ENCODE measurements at places on chromosomes 1 and 21.

DNA sequence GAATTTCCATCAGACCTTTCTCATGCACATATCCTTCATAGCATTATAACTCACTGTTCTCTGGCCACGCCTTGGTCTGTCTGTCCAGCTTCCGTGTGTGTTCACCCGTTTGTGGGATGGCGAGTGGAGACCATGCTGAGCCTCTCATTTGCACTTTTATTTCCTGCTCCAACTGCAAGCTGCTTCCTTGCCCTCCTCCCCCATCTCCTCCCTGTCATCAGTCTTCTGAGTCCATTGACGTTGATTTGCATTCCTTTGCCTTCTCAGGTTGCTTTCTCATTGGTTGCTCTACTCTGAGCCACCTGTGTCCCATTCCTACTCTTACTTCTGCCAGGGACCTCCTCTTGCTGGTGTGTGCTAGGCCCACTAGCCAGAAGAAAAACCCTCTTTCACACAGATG, 146.4 kb downstream of the NOS1AP start:
- no peak for DNase-seq

DNA sequence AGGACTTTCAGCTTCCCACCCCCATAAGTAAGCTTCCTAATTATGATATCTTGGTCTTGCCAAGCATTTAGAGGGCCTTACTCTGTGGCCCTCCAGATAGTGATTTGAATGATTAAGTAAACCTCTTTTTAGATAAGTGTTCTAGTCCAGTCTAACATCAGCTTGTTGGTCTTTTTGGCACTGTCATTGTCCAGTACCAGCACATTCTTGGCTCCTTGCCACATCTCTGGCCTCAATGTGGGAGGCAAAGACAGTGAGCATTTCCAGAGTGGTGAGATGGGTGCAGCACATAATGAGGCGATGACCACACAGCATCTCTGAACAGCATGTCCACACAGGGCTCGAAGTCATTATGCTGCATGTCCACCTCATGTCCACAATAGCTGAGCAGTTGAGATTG, 6.1 kb downstream of the CAPZA1 start:
- DNase-seq: no peak

DNA sequence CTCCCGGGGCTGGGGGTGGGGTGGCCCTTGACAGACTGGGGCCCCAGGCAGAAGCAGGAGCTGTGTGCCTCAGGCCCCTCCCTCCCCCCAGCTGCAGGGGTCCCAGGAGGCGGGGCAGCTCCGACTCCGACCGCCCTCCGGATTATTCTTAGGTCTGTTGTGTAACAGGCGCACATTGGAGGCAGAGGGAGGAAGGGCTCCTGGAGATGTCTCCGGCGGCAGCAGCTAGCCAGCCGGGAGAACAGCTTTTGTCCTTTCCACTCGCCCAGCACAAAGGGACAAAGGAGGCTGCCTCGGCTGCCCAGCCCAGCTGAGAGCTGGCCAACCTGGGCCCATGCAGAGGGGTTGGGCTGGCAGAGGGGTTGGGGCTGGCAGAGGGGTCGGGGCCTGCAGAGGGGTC, 29.7 kb upstream of the PLCH2 start:
- DNase-seq: no peak

DNA sequence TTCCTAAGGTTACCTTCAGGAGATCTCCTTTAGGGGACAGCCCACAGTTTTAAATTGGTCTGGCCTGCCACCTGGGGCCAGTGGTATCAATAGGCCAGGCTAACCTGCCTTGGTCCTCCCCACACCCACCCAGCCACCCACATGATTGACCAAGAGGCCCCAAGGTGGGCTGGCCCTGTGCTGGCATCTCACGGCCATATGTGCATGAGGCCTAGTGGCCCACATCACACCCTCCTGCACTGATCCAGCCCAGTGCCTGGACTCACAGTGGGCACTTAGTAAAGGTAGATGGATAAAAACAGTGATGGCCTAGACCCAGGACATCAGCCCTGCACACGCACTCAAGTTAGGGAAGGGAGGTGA, 82.0 kb downstream of the DMRTB1 start:
- DNase-seq: no peak

DNA sequence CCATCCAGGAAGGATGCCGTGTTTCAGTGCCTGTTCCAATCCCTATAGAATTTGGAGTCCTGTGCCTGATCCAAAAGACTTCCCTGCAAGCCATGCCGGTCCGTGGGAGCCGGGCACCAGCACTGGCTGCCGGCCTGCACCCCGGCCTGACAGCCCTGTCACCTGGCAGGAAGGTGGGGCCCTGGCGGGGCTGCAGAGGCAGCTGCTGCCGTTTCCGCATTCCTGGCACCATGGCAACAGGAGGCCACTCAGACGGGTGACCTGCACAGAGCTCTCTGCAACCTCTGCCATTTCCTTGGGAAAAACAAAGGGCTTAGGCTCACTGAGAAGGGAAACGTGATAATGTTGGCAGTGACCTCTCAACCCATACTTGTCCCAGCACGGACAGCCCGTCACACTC, 63.2 kb upstream of the TMEM51 start:
- no peak for DNase-seq

DNA sequence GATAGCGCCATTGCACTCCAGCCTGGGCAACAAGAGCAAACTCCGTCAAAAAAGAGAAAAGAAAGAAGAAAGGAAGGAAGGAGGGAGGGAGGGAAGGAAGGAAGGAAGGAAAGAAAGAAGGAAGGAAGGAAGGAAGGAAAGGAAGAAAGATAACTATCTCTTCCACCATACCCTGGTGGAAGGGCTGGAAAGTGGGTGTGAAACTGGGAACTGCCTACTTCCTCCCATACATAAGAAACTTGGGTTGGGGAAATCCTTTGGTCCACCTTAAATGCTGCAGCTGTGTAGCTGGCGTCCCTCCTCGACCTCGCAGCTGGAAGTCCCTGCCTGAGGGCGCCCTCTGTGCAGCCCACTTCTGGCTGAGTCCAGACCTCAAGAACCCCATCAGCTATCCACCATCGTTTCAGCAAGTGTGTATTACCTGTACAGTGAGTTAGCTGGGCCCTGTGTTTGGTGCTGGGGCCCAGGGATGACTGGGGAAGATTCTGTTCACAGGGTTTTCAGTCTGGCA, 4.6 kb upstream of the FAM167B start:
- no peak for DNase-seq
